Hematopoietic multipotent progenitor cell treated with erythropoietin and hydrocortisone succinate and interleukin-3 and kit ligand, for 17 days (in vitro differentiated cells): ENCODE measurements at places on chromosomes 3 and 15.

DNA sequence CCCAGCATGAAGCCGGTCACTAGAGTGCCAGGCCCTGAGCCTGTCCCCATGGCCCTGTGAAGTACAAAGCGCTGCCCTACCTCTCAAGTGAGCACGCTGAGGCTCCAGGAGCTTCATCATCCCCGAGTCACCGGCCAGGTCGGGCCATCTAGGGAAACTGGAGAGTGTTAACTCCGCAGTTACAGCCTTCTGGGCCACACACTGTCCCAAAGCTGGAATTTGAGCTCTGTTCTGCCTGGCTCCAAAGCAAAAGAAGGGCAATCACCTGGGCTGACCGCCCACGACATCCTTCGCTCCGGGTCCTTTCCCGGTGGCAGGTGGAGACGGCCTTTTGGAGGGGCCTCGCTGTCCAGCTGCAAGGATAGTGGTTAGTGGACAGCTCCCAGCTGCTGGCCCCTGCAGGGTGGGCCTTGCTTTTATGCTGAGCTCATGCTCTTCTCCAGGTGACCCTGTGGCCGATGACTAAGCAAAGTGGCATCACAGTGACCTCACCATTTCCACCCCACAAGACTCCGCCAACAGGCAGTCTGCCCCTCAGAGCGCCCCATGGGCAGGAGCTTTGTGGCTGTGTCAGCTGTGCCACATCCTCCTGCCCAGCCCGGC is 3.5 kb upstream of the MUC4 start:
- no peak for DNase-seq

- no peak for DNase-seq
Measured at GRCh38 chr3:33718595-33718907, 497 bp upstream of the CLASP2 start.

GRCh38 chr15:67892559-67893377 is 52.9 kb upstream of the RNU6-1 start:
- DNase-seq: no peak

DNA sequence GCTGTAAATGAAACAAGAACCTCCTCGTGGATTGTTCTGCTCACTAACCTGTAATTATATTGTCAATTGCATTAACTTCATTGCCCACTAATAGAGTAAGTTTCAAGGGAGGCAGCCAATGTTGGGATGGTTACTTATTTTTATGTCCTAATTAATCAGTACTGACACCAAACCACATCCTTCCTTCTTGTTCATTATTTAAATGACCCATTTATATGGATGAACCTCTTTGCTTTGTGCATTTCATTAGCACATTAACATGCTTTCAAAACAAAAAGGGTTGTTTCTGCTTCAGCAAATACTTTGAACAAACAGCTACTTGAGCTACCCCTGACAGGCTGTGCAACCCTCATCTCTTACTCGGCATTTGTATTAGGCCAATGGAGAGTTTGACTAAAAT is 374.2 kb downstream of the MECOM start:
- DNase-seq: no peak

- no peak for DNase-seq
Measured at GRCh38 chr15:82828075-82828474, 18.6 kb downstream of the WHAMM start.
